ENCODE measurements at places on chromosomes 1 and 21.

GRCh38 chr1:159750621-159751020, 30.1 kb upstream of the DUSP23 start:
- no peak for DNase-seq

- DNase-seq, result no peak
Observed at GRCh38 chr1:90186506-90187322, 191.8 kb downstream of the ZNF326 start.

DNA sequence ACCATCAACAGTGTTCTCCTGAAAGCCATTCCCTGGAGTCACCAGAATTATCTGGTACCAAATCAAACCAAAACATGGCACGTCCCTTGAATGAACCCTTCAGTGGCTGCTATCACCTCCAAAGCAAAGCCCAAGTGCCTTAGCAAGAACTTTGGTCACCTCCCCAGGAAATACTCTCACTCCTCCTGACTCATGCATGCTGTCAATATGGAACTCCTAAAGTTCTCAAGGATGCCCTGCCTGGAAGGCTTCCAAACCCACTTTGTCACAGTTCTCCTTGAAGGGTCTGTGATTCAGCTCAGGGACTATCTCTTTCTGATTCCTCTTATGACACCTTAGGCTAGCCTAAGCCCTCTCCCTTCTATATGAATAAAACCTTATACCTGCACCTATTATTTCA, 146.1 kb upstream of the RUNX1 start:
- no peak for DNase-seq

- no peak for DNase-seq
Observed at GRCh38 chr1:64263856-64264255, 60.4 kb downstream of the UBE2U start.

- DNase-seq, result no peak
Observed at GRCh38 chr1:90370686-90371447, 346.2 kb downstream of the BARHL2 start.

- DNase-seq, result no peak
Observed at GRCh38 chr1:2282556-2283270, 54.6 kb downstream of the SKI start.

DNA sequence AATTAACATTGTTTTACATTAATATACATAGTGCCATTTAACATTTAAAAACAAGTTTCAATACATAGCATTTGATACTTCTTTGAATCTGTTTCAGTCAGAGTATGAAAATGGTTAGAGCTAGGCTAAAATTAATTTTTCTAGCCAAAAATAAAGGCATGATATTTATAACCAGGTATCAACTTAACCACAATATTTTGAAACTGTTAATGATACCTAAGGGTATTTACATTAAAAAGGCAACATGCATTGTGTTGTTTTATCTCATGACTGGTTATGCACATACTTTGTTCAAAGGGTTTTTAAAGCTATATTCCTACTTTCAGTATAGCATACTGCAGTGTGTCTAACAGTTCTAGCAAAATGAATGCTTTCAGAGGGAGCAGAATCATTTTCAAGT, 130.0 kb downstream of the HS2ST1 start:
- DNase-seq, result no peak

DNA sequence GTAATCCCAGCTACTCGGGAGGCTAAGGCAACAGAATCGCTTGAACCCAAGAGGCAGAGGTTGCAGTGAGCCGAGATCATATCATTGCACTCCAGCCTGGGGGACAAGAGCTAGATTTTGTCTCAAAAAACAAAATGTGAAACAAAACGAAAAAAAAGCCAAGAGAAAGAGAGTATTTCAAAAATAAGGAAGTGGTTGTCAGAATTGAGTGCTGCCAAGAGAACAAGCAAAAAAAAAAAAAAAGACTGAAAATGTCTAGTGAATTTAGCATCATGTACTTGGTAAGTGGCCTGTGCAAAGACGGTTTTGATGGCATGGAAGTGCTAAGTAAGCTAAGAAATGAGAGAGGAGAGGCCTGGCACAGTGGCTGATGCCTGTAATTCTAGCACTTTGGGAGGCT, 14.3 kb downstream of the KPNA6 start:
- no peak for DNase-seq

DNA sequence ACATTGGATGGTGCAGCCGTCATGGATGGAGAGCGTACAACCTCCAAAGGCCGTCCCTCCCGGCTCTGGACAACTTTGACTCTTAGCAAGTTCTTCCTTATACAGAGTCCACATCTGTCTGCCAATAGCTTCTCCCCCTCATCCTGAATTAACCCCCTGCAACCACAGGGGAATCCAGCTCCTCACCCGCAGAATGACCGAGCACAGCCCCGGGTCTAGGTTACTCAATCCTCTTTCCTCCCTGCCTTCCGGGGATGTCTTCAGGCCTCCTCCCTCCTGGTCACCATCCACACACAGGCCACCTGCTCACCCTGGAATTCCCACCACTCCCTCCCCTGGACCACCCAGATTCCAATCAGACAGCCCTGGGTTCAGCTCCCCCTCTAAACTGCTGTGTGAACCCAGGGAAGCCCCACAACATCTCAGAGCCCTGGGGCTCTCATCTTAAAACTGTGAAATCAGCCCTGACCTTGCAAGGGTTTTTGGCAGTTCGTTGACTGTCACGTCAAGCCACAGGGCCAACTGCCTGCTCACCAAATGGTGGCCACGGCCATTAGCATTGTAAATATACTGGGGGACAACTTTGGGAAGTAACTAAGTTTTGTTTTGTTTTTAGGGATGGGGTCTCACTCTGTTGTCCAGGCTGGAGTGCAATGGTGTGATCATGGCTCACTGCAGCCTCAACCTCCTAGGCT, 54.2 kb downstream of the HSPG2 start:
- no peak for DNase-seq

- no peak for DNase-seq
Observed at GRCh38 chr1:216903382-216903740, 180.1 kb upstream of the ESRRG start.

- DNase-seq, result no peak
Observed at GRCh38 chr1:204464701-204465100, 29.9 kb downstream of the PIK3C2B start.

All from sciatic nerve (tissue), 2 donors.